ENCODE measurements at places on chromosomes 3 and 15.

GRCh38 chr15:74893627-74894026 lies 3.8 kb downstream of the MPI start:
- no peak for DNase-seq

- peak; percentile 49 for DNase-seq
These were observed 21.8 kb downstream of the IGDCC4 start for GRCh38 chr15:65400760-65401610.

GRCh38 chr15:56052395-56053045 lies 59.1 kb upstream of the NEDD4 start:
- peak; percentile 42 for DNase-seq

DNA sequence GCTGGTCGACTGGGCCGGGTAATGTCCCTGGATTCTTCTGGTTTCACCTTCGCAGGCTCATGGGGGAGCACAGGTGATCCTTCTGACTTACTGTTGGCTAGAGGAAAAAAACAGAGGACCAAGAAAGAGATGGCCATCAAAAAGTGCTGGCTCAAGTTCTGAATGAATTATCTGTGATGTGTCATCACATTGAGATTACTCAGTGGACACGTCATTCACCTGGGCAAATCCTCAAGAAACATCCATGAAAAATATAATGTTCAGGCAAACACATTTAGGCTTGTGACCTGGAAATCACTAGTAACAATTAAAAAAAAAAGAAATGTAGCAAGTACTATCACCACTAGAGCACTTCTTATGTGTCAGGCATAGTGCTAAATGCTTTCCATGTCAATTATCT lies 81.5 kb upstream of the SLC2A2 start:
- DNase-seq: peak; percentile 69

GRCh38 chr15:44243141-44243540 lies 45.4 kb upstream of the GOLM2 start:
- DNase-seq: no peak

DNA sequence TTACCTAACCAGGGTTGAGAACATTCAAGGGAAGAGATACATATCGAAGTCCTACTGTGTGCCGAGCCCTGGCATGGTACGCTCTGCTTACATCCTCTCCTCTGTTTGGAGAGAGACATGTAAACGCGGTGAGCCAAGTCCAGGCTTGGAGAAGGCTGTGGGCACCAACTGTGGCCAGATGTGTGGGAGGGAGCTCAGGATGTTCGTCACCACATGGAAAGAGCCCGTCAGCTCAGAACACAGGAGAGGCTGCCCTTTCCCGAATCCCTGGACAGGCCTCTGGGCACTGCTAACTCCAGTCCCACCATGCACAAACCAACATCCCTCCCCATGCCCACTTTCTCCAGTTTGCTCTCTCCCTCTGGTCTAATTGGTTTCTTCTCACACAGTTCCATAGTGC lies 43.0 kb downstream of the MESD start:
- no peak for DNase-seq

GRCh38 chr3:53805463-53806159 lies 40.6 kb downstream of the CHDH start:
- no peak for DNase-seq

GRCh38 chr15:98548139-98548971 lies 100.0 kb upstream of the IGF1R start:
- peak; percentile 50 for DNase-seq

Data from astrocyte (in vitro differentiated cells and primary cell).